Stimulated activated CD8-positive, alpha-beta memory T cell treated with anti-CD3 and anti-CD28 coated beads, Interleukin-2, amount 100 ng/mL, for 48 hours (primary cell): ENCODE measurements at places on chromosomes 4 and X.

GRCh38 chrX:63434665-63435064, 83.5 kb upstream of the SPIN4 start:
- no peak for DNase-seq

GRCh38 chrX:42434458-42435166, 343.4 kb downstream of the PPP1R2C start:
- no peak for DNase-seq

DNA sequence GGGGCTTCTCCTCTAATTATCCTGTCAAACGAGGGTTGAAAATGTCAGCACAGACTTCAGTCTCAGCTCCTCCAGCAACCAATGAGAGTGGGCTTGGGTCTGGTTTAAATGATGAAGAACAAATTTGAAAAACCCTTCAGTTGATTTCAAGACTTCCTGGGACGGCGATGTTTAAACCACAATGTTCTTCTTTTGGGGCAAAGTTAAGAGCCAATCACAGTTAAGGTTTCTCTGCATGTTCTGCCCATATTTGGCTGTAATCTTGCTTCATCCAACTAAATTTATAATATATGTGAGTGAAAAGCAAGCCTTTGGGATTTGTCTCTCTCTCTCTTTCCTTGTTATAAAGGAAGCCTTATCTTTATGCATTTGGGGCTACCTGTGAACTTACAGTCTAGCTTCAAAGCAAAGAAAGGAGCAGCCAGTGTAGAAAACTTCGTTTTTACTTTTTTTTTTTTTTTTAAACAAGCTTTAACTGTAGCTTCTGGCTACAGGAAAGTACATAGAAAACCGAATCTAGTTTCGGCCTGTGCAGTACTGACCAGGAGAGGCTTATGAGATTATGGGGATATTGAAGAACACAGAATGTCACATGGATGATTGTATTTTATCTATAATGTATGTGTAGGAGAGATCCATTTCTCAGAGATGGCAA, 46.8 kb upstream of the FAM9C start:
- DNase-seq, result no peak

GRCh38 chr4:112942077-112942476, 107.4 kb upstream of the ANK2 start:
- no peak for DNase-seq

DNA sequence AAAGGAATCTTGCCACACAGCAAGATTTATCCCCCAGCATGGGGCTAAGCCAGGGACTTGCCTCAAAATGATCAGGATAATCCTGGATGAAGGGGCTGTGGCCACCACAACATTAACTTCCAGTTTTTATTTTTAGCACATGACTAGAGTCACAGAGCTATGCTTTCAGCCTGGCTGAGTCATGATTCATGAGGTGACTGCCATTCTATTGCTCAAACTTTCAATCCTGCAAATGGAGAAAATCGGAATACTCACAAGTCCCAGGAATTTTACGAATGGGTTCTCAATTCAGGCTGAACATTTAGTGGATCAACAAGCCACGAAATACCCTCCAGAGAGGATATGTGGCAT, 70.7 kb upstream of the HPGD start:
- no peak for DNase-seq

- DNase-seq, result no peak
These were observed 80.3 kb downstream of the SYTL5 start for GRCh38 chrX:38086451-38087215.

DNA sequence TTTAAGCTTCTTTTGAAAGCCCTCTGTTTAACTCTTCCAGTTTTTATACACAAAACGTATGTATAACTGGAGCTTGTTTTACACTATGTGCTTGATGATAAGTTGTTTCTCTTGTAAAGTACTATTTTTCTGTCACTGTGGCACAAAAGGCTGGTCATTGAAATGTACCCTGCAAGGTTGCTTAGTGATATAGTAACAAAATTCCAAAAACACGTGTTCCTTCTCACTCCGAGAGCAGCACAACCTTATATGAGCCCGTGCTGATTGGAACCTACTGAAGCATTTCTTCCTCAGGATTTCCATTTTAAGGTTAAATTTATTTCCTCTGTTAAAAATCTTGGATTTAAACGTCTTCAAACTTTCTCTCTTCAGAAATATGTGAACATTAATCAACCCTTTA, 772.9 kb upstream of the TENM3 start:
- no peak for DNase-seq

GRCh38 chr4:43343298-43343697, 450.8 kb downstream of the GRXCR1 start:
- DNase-seq, result no peak

GRCh38 chrX:18426004-18426320, 554 bp downstream of the CDKL5 start:
- DNase-seq, result no peak

DNA sequence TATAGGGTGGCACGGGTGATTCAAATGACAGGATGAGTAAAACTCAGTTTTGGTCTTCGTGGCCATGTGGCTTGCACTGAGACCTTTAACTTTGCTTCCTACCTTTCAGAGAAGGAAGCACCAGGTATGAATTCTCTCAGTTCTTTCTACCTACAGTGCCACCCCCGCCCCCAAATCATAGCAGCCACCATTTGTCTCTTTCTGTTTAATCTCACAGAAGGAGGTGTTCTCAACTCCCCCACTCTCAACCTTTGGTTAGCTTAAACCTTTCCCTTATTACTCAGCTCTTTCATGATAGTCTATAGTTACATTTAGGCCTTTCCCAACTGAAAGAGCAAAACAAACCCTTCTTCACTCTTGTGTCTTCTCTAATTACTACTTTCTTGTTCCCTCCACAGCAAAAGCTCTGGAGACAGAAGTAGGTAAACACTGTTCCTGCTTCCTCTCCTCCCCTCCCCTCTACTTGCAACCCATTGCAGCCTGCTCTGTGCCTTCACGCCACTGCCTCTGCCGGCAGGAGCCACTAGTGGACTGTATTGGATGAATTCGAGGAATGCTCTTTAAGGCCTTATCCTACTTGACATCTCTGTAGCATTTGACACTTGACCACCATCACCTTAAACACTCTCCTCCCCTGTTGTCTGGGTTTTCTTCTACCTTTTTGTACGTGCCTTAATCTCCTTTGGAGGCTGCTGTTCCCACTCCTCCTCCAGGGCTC, 123.7 kb downstream of the AFF1 start:
- DNase-seq, result no peak

DNA sequence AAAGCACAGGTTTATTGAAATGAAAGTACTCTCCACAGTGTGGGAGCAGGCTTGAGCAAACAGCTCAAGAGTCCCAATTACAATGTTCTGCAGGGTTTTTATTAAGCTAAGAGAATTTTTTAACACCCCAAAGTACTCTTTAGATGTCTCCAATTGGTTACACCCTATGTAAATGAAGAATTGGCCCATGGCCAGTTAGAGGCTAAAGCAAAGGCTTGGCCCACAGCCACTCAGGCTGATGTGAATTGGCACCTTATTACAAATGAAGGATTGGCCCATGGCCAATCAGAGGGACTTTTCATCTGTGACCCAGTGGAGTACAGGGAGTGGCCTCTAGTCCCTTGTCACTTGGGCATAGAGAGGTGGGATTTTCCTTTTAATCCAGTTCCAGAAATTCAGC, 30.1 kb upstream of the IQCM start:
- DNase-seq, result no peak

DNA sequence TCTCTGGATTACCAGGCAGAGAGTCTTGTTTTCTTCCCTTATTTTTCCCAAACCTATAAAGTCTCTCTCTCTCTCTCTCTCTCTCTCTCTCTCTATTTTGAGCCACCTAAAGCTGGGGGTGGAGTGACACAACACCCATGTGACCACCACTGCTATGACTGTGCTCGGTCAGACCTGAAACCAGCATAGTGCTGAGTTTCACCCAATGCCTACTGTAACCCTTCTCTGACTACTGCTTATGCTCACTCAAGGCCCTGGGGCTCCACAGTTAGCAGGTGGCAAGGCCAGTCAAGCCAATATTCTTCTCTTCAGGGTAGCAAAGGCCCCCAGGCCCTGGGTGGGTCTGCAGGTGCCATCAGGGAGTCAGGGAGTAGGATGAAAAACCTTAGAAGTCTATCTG, 114.7 kb upstream of the ARMCX2 start:
- no peak for DNase-seq

DNA sequence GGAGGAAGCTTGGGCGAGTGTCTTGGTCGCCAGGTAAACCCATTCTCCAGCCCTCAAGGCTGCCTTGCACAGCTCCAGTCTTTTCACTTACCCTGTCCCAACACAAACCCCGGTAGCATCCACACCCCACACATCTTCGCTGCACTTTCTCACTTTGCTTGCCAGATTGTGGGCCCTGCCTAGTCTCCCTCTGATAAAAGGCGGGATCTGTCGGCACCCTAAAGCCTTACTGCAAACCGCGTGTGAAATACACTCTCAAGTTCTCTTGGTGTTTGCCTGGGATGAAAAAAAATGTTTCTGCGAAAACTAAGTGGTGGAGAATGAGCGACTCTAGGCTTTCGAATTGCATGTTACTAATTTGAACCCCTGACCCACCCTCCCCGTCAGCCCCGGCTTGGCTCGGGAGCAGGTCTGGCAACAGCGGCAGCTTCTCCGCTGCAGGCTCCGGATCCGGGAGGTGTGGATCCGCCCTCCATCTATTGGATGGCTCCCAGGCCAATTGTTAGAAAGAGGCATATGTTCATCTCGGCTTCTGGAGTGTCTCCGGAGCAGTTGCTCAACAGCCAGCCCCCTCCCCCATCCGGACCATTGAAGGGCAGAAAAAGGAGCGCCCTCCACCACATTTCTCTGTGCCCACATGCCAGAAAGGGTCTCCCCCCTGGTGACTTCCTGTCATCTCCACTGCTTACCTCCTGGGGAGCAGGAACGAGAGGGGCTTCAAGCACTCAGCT, 3.0 kb upstream of the CITED1 start:
- no peak for DNase-seq

DNA sequence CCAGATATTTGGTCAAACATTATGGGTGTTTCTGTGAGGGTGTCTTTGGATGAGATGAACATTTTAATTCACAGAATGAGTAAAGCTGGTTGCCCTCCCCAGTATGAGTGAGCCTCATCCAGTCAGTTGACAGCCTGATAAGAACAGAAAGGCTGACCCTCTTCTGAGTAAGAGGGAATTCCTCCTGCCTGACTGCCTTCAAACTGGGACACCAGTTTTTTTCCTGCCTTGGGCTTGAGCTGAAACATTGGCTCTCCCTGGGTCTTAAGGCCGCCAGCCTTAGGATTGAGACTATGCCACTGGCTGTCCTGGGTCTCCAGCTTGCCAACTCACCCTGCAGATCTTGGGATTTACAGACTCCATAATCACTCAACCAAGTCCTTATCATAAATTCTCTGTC, 14.5 kb upstream of the MAML3 start:
- no peak for DNase-seq

DNA sequence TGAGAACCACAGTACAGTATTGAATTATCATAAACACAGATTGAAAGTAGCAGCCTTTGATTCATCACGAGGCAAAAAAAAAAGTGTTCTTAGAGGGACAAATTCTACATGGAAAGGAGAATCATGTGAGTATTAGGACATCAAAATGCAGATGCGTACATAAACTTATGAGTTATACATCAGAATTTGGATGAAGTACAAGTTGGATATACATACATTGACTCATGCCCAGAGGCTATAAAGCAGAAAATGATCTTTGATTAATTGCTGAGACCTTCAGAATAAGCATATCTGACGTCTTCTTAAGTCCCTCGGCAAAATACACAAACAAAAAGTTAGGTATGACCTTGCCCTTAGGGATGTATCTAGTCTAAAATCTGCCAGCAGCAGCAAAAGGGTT, 206.4 kb downstream of the LDB2 start:
- no peak for DNase-seq

DNA sequence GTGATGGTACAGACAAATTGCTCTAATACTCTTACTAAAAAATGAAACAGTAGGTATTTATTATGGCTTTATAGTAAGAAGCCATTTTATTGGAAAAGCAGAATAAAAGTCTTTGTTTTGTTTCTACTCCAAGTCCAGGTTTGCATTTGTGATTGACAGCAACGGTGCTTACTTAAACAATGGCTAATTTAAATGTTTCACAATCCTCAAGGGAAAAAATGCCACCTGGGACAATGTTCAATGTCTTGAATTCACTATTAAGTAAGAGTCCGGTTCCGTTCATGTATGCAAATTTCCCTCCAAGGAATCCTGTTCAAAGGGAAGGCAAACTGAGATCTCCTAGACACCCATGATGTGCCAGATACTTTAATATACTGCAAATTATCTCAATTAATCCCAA, 123.6 kb downstream of the RBM47 start:
- no peak for DNase-seq

DNA sequence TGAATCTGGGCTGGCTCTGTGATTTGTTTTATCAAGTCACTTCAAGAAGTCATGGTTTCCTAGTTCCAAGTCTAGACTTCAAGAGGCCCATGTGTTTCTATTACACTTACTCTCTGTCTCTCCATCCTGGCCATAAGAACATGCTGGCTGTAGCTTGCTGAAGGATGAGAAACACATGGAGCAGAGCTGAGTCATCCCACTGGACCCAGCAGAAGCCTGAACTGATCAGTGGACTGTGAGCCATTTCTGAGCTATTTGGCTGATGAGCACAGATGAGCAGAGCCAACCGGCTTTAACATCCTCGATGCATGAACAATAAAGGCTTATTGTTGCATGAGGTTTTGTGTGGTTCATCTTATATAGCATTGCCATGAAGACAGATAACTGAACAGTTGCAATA, 290.6 kb upstream of the BOD1L1 start:
- no peak for DNase-seq

DNA sequence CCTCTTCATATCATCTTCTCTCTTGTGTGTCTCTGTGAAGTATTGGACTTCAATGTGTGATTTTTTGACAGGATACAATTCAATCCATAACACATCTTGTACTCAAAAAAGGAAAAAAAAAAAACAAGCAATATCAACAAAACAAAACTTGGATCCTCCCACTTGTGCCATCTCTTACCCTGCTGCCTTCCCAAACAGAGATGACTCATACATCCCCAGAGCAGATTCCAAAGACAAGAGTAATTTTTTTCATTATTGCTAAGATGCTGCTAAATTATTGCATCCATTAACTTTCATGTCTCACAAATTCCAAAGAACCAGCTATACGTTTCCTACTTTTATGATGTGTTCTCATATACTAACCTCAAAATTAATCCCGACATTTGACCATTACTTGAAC, 479.2 kb downstream of the GBA3 start:
- no peak for DNase-seq
